GM04503 (cell line): ENCODE measurements at places on chromosomes 6 and 20.

GRCh38 chr20:20367575-20368417, at the start of gene INSM1:
Gene INSM1 (plus strand): TSS chr20:20368104. CDS start chr20:20368268, 164 bp downstream.
- no peak for DNase-seq

DNA sequence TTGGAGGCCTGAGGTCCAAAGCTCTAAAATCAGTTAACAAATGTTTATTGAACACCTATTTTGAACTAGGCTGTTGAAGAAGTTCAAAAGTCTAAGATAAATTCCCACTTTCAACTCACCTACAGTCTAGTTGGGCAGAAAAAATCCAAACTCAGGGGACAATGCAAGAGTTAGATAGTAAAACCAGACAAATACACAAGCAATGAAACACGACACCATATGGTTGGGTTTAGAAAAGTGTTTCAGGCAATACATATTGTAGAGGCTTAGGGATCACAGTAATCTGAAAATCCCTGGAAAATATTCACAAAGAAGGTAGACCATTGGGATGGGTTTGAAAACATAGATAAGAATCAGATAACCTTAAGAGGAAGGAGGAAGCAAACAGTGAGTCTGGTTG, 1.3 kb upstream of the CARMIL1 start:
- no peak for DNase-seq

GRCh38 chr6:147322299-147323162, 118.3 kb downstream of the STXBP5 start:
- peak; percentile 31 for DNase-seq

DNA sequence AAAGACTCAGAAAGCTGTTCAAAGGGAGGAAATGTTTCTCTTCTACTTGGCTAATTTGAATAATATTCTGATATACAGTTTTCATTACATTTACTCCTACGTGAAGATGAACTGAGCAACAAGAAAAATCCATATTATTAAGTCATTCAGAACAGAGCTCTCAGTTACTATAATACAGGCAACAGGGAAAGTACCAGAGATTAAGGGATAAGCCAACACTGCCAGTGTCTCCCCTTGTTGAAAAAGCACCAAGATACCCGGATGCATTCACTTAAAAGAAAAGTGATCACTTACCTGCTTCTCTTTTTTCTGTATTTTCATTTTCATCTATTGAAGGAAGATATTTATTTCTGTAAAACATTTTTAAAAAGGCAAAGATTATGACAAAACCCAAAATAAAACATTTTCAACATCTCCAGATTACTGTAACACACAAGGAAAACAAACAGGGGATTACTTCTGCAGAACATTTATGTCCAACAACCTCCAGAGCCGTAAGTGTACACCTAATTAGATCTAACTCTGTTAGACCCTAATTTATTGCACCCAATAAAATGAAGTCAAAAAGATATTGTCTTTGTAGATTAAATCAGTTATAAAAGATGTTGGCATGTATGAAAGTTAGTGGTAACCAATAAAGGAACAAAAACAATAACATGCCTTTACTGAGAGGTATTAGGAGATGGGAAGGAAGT, 67.0 kb downstream of the CHD6 start:
- DNase-seq: no peak

GRCh38 chr20:48060841-48061720, 275.8 kb upstream of the SULF2 start:
- DNase-seq: no peak
